ENCODE measurements at places on chromosomes 12 and 14. TPM values are rescaled to one million over a fixed set of nuclear protein-coding genes. Genes with fewer than 3 reads are reported as not detected.

DNA sequence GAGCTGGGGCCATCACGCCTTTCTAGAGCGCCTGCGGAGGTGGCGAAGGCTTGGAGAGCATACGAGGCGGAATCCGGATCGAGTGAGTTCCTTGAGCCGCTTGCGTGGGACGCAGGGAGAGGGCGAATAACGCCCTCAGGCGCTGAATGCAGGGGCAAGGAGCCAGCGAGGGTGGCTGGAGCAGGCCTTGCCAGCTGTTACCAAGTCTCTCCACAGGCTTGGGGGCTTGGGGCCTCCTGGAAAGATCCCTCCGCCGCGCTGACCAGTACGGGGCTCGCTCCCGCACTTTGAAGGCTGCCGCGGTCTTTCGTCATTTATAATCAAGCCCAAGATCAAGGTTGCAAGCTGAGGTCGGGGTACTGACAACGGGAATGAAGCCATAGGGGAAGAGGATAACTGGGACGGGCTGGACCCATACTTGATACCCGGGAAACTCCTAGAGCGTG, 1.2 kb downstream of the FLRT2 start:
- DNase-seq, result no peak

- no peak for DNase-seq
Observed at GRCh38 chr14:38143659-38144505, 63.8 kb upstream of the SSTR1 start.

DNA sequence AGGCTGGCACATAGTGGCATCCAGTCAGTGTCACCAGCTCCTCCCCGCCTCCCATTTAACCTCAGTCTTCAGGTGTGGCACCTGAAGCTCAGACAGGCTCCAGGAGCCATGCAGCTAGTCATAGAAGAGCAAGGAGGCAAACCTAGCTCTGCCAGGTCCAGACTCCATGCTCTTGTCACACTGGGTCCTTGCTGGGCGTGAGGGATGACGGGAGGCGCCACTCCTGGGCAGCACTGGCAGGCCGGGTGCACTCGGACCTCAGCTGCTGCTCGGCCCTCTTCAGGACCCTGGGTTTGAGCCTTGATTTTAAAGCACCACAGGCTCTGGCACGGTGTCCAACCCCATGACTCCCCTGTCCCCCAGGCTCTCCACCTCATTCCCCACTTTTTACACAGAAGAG, 24.1 kb downstream of the ITPK1 start:
- DNase-seq, result no peak

Gene WNT5B
- 2.6 TPM for total RNA-seq

DNA sequence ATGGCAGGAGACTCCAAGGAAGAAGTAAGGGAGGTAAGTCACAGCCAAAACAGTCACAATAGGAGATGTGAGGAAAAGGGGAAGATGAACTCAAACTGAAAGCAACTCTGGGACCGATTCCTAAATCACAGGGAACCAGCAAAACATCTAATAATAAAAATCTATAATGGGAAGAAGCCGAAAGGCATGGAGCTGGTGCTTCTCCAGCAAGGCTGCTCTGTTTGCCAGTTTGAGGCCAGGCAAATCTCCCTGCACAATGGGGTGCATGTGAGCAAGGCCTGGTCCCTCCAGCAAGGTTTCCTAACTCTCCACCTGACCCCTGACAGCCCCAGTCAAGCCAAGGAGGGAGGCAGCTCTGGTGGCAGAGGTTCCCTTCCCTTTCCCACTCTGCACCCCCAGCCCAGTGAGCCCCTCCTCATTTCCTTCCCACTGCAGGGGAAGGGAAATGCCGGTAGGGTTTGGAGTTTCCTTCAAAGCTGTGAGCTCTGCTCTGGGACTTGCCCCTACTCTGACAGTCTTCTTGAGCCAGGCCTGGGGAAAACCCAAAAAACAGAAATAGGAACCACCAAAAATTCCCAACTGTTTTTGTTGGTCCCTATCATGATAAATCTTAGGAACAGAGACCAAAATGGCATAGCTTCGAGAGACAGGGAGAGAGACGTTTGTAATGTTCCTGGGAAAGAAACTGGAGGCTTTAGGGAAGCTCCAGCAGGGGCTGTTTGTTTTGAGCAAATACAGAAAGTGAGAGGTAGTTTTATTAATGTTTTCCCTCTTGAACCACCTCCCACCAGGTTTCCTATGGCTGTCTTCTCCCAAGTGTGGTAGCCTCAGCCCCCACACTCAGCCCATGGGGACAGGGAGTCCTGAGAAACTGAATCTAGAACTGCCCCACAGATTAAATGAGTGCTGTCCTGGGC, 34.6 kb downstream of the FMNL3 start:
- no peak for DNase-seq

DNA sequence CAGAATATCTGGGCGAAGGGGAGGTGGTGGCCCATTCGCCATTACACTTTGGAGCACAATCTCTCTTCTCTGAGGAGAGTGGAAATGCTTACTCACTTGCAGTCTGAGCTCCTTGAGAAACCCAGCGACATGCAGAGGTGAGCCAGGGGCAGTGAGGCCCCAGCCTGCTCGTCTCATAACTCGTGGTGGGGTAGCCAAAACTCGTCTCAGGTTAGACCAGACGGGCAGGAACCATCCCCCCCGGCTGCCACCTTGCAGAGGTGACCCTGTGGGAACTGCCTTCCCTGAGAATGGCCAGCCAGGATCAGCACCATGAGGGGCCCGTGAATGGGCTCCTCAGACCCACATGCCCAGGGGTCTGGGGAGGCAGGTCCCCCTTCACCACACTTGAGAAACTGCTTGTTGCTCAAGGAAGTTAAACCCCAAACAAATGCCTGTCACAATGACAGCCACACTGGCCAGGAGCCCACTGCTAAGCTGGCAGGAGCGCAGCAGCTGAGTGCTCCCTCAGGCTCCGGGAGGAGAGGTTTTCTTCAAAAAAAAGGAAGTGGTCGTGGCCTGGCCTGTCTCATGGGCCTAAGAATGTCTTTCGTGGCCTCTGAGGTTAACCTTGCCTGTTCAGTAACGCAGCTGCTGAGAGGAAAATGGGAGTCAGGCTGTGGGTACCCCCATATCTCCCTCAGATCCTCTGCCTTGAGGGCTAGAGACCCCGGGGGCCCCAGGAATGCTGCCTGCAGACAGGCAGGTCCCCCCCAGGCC, 9.2 kb upstream of the ALDH2 start:
- peak; percentile 76 for DNase-seq

GRCh38 chr12:65279369-65280112, 1.1 kb downstream of the MSRB3 start:
- DNase-seq, result no peak

- DNase-seq, result no peak
Observed at GRCh38 chr12:25959071-25959961, 834 bp downstream of the RASSF8 start.

Gene CCDC85C
- 14.6 TPM for total RNA-seq

- no peak for DNase-seq
Observed at GRCh38 chr12:22105542-22105941, 59.5 kb downstream of the CMAS start.

- DNase-seq, result peak; percentile 70
Observed at GRCh38 chr12:67482751-67483661, 165.5 kb upstream of the DYRK2 start.

DNA sequence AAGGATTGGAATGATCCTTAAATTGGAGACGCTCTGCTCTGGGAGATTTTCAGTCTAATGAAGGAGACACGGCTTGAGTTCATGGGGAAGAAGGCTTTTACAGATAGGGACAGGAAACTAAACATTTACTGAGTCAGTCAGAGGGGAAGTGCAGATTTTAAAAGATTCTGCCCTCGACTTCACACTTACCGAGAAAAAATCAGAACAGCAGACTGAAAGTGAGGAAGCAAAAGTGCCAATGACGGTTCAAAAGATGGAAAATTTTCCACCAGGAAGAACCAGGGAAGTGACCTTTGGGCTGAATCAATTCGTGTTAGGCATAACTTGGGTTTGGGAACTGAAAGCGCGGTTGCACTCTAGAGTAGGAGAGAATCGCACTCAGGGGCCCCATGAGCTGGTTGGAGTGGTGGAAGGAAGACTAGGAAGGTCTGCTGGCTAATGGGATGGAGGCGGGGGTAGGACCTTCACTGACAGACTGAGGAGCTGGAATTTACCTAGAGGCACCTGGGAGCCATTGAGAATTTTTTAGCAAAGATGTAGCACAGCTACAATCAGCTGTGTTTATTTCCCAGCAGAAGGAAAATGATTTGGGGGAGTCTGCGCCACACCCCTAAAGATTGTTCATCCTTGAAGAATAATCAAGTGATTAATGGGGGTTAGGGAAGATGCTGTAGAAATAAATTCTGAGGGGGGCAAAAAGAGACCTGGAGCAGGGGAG, 1.2 kb downstream of the KCNK13 start:
- no peak for DNase-seq

GRCh38 chr14:77601846-77602619, 14.4 kb downstream of the SPTLC2 start:
- no peak for DNase-seq
